ENCODE measurements at places on chromosomes 6 and 20.

- H3K36me3 ChIP-seq: no peaks in the 10 kb centered on the region
- no peak for DNase-seq
- no peak overlapping the region for H3K27ac ChIP-seq
Measured at GRCh38 chr20:22908944-22909343, 126.2 kb upstream of the SSTR4 start.

- no peak for DNase-seq
Measured at GRCh38 chr20:40797425-40797824, 108.4 kb upstream of the MAFB start.

DNA sequence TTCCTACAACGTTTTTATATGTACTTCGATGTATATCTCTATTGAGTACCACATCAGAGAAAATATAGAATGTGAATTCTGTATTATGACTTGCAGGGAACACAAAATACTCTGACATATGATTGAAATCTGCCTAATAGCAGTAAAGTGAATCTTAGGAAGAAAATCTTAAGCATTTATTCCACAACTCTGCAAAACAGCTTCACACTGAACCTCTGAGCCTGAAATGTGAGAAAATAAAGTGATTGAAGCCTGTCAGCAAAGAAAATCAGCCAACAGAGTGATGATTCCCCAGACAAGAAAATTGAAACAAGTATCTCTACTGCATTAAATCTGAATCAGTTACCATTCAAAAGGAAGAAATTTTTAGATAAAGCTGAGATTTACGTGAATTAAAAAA lies 499.5 kb upstream of the RNF217 start:
- H3K27ac ChIP-seq: no peak overlapping the region
- H3K4me3 ChIP-seq: no peak overlapping the region
- no peak for DNase-seq
- no peaks in the 10 kb centered on the region for H3K4me1 ChIP-seq

- no peaks in the 10 kb centered on the region for H3K36me3 ChIP-seq
- H3K27me3 ChIP-seq: no peaks in the 10 kb centered on the region
- H3K4me3 ChIP-seq: no peak overlapping the region
- peak overlapping the region; percentile 73 for H3K27ac ChIP-seq
- DNase-seq: peak; percentile 80
Measured at GRCh38 chr6:109308018-109308492, 74.2 kb downstream of the CD164 start.

- H3K36me3 ChIP-seq: no peaks in the 10 kb centered on the region
- no peaks in the 10 kb centered on the region for H3K4me1 ChIP-seq
- DNase-seq: peak; percentile 26
- no peak overlapping the region for H3K4me3 ChIP-seq
- no peaks in the 10 kb centered on the region for H3K27me3 ChIP-seq
Measured at GRCh38 chr20:33933469-33933909, 60.2 kb upstream of the RALY start.

DNA sequence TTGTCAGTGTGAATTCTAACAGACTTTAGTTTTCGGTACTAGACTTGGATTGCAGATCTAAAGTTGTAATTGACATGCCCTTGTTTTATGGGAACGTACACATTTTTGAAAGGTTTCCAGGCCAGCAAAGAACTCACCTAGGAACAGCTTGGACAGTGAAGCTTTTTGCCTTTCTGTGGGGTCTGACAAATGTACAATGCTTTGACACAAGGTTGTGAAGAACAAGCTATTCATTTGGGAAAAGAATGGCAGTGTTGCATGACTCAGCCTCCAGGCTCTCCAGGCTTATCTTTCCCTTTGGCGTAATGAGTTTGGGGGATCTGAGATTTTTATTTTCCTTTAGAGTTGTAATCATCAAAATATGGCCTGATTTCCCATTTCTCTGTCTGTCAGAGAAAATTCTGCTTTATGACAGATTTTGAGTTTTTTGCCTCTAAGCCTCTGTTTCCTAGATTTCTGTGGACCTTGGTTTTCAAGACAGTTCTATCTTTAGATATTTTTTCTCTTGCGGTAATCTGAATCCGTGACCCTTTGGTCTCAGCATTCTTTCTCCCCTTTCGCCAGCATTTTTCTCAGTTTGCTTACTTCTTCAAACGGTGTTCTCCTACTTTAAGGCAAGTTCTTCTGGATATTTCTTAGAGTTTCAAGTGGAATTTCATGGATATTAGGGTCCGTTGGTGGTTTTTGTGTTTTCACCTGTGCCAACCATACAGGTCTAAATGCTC lies 221.0 kb downstream of the ADGB start:
- no peak overlapping the region for H3K27ac ChIP-seq
- no peak for DNase-seq
- H3K4me3 ChIP-seq: no peak overlapping the region

DNA sequence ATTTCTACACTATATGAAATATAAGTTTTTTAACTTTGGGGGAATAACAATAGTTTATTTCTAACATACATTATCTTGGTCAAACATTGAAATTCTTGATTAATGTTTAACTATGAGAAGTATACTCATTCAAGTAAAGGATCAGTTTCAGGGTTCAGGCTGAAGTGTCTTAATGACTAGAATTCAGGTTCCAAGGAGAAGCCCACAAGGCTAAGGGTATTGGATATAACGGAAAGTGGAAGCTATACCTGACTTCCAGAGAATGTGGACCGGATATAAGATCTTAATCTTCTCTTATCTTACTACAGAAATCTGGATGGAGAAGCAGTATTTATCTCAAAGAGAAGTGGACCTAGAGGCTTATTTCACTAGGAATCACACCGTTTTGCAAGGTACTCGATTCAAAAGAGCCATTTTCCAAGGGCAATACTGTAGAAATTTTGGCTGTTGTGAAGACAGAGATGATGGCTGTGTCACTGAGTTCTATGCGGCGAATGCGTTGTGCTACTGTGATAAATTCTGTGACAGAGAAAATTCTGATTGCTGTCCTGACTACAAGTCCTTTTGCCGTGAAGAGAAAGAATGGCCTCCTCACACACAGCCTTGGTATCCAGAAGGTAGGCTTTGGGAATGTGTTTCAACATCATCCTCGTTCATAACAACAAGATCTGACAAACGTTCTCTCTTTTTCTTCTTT lies at the start of gene TINAG:
TSS of gene TINAG (plus strand) at position 153 of the 697 bp plus-strand sequence. CDS start at position 263, 110 bp downstream.
- H3K27me3 ChIP-seq: no peaks in the 10 kb centered on the region
- no peaks in the 10 kb centered on the region for H3K4me1 ChIP-seq
- no peak within 1 kb of the TSS for H3K27ac ChIP-seq

GRCh38 chr6:10425975-10426780 lies 11.3 kb upstream of the TFAP2A start:
- DNase-seq: no peak
- no peaks in the 10 kb centered on the region for H3K4me1 ChIP-seq
- no peak overlapping the region for H3K27ac ChIP-seq
- H3K4me3 ChIP-seq: peak overlapping the region; percentile 55

- H3K4me1 ChIP-seq: peaks cover 13% of the 10 kb centered on the region
- H3K36me3 ChIP-seq: peaks cover 24% of the 10 kb centered on the region
- no peaks in the 10 kb centered on the region for H3K27me3 ChIP-seq
- no peak for DNase-seq
Measured at GRCh38 chr20:45368221-45368980, 5.4 kb downstream of the SYS1 start.

DNA sequence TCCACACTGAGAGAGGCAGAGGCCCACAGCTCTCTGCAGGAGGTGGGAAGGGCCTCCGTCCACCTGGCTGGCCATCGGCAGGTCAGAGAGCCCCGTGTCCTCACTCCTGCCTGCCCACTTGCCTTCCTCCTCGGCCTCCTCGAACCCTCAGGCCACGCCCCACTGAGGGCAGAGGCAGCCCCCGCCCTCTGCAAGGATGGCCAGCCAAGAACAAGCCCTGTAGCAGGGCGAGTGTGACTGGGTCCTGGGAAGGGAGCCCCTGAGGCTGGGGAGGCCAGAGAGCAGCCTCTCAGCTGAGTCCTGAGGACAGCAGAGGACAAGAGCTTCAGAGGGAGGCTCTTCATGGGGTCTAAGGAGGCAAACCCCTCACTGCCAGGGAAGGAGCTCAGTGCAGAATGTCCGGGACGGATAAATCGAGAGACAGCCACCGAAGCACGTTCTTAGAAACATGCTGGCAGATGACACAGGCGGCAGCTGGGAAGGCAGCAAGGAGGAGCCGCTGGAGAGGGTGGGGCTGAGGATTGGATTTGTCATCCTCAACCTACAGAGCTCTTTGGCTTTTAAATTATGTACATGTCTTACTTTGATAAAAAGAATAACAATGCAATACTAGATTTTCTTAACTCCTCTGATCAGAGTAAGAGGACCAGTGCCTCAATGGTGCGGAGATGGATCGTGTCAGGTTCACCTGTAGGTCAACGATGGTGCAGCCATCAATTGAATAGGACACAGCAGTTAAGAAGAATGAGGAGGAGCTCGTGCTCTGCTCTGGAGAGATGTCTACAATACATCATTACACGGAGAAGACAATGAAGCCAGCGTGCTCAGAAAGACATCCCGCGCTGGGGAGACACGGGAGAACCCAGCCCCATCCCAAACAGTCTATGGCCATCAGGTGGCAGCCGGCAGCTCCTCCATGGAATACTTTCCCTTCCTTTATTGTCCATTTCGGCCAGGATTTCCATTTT lies 53.0 kb downstream of the GNAS-AS1 start:
- no peak for DNase-seq
- no peaks in the 10 kb centered on the region for H3K27me3 ChIP-seq
- no peak overlapping the region for H3K4me3 ChIP-seq
- H3K27ac ChIP-seq: no peak overlapping the region

DNA sequence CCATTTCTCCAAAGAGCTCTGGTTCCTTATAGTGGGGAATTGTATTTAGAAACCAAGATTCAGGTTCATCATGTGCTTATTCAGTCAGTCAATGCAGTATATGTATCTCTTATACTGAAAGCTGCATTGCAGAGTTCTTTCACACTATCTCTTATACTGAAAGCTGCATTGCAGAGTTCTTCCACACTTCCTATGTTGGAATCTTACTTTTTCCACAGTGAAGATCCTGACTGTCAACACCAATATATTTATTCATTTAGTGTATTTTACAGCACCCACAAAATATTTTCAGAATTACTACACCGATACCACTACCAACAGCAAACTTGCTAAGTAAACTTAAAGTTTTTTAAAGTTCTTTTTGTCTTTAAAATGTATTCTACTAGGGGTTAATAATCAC lies 349.3 kb upstream of the MMS22L start:
- no peak for DNase-seq
- H3K27ac ChIP-seq: no peak overlapping the region
- H3K36me3 ChIP-seq: no peaks in the 10 kb centered on the region
- H3K4me1 ChIP-seq: no peaks in the 10 kb centered on the region
- no peaks in the 10 kb centered on the region for H3K27me3 ChIP-seq
- H3K4me3 ChIP-seq: no peak overlapping the region

DNA sequence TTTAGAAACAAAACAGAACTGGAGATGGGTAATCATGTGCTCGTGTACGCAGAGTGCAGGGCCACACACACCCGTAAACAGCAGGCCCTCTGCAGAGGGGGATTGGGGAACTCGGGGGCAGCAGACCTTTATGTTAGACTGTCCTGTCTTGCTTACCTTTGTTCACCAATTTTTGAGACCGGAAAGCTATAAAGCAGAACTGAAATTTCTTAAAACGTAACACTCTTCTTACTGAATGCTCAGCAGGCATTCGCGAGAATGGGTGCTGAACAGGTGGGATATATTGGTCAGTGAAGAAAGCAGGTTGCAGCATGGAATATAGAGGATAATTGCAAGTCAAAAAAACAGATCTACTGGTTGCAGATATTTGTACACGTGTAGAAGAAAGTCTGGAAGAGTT lies 211.1 kb downstream of the BMP7 start:
- no peaks in the 10 kb centered on the region for H3K36me3 ChIP-seq
- H3K4me3 ChIP-seq: no peak overlapping the region
- H3K4me1 ChIP-seq: no peaks in the 10 kb centered on the region
- no peaks in the 10 kb centered on the region for H3K27me3 ChIP-seq
- no peak overlapping the region for H3K27ac ChIP-seq

GRCh38 chr6:129644567-129645015 lies 65.4 kb downstream of the ARHGAP18 start:
- H3K4me3 ChIP-seq: no peak overlapping the region
- DNase-seq: no peak
- no peak overlapping the region for H3K27ac ChIP-seq

GRCh38 chr6:22631091-22631490 lies 61.7 kb downstream of the HDGFL1 start:
- no peak overlapping the region for H3K27ac ChIP-seq
- no peak for DNase-seq
- H3K27me3 ChIP-seq: no peaks in the 10 kb centered on the region
- no peaks in the 10 kb centered on the region for H3K36me3 ChIP-seq

- DNase-seq: no peak
- H3K27ac ChIP-seq: no peak overlapping the region
- H3K4me3 ChIP-seq: no peak overlapping the region
- no peaks in the 10 kb centered on the region for H3K36me3 ChIP-seq
- H3K27me3 ChIP-seq: no peaks in the 10 kb centered on the region
- H3K4me1 ChIP-seq: no peaks in the 10 kb centered on the region
Measured at GRCh38 chr6:160163912-160164311, 42.3 kb downstream of the SLC22A1 start.

DNA sequence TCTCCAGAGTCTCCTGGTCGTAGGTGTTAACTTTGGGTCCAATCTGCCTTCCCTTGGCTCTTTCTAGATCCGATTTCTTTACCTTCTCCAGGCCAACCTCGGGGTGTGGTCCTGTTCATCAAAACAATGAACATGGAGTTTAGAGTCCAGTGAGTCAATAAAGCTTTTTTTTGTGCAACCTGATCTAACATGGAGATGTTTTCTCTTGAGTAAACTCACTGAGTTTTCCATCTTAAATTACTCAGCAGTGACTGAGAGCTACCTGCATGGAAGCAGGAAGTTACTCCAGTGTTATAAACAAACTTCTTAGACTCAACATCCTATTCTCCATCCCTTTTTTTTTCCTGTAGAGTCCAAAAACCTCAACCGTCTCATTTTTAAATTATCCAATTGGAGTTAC lies 14.9 kb upstream of the SLC22A1 start:
- no peak overlapping the region for H3K27ac ChIP-seq
- H3K36me3 ChIP-seq: peaks cover 15% of the 10 kb centered on the region
- H3K4me3 ChIP-seq: no peak overlapping the region
- no peaks in the 10 kb centered on the region for H3K27me3 ChIP-seq
- no peak for DNase-seq

GRCh38 chr20:48064929-48065328 lies 279.6 kb upstream of the SULF2 start:
- H3K27ac ChIP-seq: no peak overlapping the region
- H3K27me3 ChIP-seq: no peaks in the 10 kb centered on the region
- no peaks in the 10 kb centered on the region for H3K4me1 ChIP-seq
- H3K36me3 ChIP-seq: no peaks in the 10 kb centered on the region
- H3K4me3 ChIP-seq: no peak overlapping the region

DNA sequence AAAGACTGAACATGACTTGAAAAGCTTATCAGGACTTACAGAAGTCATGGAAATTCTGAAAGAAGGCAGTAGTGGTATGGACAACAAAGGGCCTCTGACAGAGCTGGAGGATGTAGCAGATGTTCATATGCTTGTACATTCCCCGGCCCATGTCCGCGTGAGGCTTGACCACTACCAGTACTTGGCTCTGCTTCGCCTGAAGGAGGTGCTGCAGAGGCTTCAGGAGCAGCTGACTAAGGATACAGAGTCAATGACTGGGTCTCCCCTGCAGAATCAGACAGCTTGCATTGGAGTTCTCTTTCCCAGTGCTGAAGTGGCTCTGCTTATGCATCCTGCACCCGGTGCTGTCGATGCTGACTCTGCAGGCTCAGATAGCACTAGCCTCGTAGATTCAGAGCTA lies 29.2 kb downstream of the TAF11 start:
- H3K4me1 ChIP-seq: no peaks in the 10 kb centered on the region
- H3K27ac ChIP-seq: no peak overlapping the region
- H3K36me3 ChIP-seq: peaks cover 68% of the 10 kb centered on the region
- H3K27me3 ChIP-seq: no peaks in the 10 kb centered on the region

- H3K36me3 ChIP-seq: no peaks in the 10 kb centered on the region
- no peak overlapping the region for H3K27ac ChIP-seq
- H3K4me3 ChIP-seq: no peak overlapping the region
- DNase-seq: no peak
- no peaks in the 10 kb centered on the region for H3K27me3 ChIP-seq
Measured at GRCh38 chr6:27059621-27060425, 187.7 kb upstream of the PRSS16 start.
